ENCODE measurements at places on chromosomes 5 and 9.

DNA sequence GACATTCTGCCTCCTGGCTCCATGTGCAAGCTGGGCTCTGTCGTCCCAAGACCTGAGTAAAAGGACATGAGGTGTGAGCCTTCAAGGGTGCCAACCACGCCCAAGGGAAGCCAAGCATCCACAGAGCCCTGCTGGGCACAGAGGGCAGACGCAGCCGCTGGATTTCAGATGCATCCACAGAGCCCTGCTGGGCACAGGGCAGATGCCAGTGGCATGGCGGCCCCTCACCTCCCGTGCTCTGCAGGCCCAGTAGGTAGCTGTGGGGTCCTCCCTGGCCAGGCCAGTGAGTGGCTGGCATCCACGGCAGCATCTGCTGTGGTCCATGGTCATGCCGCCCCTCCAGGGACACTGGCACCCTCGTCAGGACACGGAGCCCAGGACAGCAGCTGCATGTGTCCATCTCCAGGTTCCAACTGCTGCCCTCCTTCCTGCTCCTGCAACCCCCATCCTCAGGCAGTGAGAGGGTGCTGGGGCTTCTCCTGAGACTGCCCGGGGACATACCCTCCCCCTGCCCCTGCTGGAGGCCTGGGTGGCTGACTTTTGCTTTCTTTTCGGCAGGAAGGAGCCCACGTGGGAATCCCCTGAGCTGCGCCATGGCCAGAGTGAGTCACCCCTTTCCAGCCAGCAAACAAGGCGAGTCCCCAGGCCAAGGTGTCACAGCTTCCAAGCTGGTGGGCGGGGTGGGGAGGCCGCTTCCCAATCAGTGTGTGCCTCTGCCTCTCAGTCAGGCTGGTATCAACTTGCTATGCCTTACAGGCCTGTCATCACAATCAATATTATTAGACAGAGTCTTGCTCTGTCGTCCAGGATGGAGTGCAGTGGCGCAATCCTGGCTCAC, 4.0 kb upstream of the TRAF2 start:
- no peak for DNase-seq

DNA sequence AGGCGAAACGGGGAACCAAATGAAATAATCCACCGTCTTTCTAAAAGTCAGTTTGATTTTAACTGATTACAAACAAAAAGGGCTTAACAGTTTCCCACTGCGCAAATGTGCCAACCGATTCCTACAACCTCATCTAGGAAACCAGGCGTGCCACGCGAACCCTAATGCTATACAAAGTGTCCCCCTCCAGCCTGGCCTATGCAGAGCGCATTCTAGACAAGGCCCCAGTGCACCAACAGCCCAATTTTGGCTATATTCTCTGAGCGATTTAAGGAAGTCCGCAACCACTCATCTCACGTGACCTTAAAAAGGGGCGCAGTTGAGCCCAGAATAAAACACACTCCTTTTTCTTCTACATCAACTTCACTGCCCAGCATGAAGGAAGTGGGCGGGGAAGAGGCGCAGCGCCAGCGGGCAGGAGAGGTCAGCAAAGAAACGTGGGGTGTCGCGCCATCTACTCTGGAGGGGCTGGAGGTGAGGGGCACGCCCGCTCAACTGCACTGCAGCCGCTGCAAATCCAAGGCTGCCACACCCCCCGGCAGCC, 779 bp downstream of the FAM13B start:
- DNase-seq, result no peak

- peak; percentile 15 for DNase-seq
Observed at GRCh38 chr5:25544652-25545249, 900.0 kb upstream of the CDH10 start.

DNA sequence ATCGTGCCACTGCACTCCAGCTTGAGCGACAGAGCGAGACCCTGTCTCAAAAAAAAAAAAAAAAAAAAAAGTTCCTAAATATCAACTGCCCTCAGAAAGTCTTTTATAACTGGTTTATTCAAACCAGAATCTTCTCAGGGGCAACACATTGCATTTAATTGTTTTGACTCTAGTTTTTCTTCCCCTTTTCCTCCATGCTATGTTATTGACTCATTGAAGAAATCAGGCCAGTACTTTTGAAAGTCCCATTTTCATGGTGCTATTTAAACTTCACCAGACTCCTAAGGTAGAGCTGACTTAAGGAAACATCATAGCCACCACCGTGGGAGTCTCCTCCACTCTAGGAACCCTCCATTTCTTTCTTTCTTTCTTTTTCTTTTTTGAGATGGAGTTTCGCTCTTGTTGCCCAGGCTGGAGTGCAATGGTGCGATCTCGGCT, 83.1 kb upstream of the IL6ST start:
- no peak for DNase-seq

- no peak for DNase-seq
Observed at GRCh38 chr5:154071799-154072413, 33.1 kb downstream of the MFAP3 start.

DNA sequence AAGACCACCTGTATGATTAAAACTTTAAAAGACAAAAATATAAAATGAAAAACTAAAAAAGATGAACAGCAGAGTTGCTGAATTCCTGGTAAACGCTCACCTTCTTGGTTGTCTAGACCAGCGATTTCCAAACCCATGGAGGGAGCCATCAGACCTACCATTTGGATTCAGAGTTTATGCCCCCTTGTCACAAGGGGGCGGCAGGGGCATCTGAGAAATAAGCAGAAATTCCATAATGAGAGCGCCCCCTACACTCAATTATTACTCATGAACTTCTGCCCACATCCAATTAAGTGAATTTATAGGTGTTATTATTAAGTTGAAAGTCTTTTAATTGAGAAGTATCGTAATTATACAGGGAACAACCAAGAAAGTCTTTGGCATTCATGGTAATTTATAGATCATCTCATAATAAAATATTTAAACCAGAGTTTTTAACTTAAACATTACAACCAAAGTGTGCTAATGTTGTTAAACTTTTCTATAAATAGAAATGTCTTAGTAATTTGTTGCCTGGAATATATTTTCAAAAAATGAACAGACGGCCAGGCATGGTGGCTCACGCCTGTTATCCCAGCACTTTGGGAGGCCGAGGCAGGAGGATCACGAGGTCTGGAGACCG, 35.2 kb upstream of the SPATA31C2 start:
- DNase-seq, result peak; percentile 33

DNA sequence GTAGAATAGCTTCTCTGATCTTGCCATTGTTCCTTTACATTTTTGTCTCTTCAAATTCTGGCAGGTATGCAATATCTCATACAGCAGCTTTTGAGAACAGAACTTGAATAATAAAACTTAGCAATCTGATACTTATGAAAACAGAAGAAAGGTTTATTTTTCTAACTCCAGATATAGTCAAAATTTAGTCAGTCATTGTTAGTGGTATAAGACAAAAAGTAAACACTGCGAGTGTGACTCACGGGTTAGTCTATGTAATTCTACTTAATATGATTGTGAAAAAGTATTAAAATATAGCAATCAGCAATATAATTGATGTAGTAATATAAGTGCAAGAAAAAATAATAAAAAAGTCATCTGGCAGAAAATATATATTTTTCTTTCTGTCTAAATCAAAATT, 910.4 kb downstream of the DNAH5 start:
- no peak for DNase-seq

DNA sequence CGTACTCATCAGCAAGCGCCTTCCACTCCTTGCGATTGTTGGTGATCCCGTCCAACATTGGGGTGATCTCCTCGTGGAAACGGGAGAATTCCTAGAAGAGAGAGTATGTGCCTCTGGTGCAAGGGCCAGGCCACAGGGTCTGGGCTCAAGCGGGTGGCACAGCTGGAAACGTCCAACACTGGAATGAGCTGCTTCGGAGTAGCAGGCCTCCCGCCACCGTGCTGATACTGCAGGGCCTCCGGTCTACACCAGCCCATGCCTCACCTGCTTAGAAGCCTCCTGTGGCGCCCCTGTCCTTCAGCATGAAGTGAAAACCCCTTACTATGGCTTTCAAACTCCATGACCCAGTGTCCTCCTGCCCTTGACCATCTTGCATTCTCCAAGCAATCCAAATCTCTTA, 81.4 kb downstream of the PDE6A start:
- DNase-seq, result no peak

DNA sequence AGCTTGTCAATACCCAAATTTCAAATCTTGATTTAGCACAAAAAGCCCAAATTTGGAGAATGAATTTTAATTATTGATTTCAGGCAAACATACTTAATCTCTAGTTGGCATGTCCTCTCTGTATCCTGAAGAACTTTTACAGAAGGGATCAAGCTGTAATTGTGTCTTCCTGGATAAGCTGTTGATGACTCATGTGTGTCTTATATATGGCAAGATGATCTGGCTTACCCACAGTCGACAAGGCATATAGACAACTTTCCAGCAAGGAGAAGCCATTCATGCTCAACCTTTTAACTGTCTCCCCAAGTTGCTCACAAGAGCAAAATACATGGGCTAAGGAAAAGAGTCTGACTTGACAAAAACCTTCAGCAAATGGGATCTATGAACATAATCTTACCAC, 112.5 kb upstream of the SLCO6A1 start:
- no peak for DNase-seq

DNA sequence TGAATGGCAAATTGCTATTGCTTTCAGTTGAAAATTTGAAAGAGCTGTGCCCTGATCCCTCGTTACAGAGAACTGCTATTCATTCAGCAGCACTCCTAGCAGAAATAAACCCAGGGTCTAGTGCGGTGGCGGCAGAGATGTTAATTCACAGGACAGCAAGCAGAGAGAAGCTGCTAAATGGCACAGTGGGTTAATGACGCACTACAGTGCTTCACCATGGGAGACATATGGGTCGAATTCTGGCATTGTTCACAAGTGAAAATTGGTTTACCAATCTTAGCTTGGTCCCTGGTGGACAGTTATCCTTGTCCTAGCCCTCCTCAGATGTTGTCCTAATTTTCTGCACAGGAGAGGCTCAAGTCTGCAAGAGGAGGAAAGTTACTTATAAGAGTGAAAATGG, 807.4 kb downstream of the TLE1 start:
- DNase-seq, result no peak

- DNase-seq, result no peak
Observed at GRCh38 chr9:136306211-136307208, 2.6 kb upstream of the CCDC187 start.

- peak; percentile 6 for DNase-seq
Observed at GRCh38 chr9:20508242-20508641, 114.1 kb downstream of the MLLT3 start.

DNA sequence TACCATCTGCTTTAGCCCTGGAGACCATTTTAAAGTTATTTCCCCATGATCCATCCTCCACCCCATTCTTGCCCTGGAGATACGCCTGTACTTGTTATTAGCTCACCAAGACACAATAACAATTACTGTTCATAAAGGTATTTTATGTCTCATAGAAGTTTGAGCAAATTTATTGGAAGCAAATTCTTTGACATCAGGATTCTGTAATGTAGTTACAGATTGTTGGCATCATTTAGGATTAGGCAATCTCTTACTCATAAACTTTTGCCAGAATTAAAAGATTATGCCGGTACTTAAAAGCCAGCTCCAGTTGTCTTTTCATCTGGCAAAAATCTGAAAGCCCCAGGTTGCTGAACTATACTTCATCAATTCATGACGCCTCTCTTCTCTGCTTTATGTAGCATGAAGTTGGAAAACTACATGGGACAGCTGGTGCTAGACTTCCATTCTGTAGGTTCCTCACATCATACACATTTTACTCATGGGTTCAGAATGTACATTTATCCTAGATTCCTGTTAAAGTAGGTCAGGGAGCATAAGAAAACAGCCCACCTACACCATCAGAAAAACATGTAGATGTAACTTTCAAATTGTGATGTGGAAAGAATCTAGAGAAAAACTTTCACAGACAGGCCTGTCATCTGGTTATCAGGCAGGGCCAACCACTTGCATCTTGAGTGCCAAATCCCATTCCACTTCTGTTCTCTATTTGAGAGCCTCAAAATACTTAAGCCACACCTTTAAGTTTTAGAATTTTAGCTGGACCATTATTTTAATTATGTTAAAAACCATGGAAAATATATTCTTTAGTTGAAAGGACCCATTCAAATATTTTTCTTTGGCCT, 14.0 kb downstream of the ATP10B start:
- no peak for DNase-seq

GRCh38 chr9:72583370-72583769, 62.0 kb downstream of the TMC1 start:
- DNase-seq, result no peak

DNA sequence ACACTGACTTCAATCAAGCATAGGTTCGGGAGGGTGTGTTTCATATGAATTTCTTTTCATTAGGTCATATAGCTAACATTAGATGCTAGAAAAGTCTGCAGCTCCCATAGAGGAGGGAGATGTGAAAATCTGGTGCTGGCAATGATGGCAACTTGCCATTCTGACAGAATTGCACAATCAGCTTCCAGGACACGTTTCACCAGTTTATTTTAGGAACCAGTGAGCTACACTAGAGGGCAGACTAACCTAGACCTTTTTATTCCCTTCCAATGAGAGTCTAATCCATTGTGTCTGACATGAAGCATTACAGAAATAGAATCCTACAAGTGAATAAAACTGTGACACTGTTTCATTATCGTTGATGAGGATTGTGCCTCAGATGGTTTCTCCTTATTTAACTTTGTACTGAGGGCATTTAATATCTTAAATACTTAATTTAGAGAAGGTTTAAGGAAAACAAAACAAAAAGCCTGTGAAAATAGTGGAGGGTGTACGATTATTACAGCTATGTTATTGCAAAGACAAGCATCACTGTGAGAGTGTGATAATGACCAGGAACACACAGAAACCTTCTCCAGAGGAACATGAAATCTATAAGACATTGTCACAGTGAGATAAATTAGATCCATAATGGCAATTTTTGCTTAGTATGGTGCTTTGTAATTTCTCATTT, 363.3 kb upstream of the RPS23 start:
- DNase-seq, result peak; percentile 12

DNA sequence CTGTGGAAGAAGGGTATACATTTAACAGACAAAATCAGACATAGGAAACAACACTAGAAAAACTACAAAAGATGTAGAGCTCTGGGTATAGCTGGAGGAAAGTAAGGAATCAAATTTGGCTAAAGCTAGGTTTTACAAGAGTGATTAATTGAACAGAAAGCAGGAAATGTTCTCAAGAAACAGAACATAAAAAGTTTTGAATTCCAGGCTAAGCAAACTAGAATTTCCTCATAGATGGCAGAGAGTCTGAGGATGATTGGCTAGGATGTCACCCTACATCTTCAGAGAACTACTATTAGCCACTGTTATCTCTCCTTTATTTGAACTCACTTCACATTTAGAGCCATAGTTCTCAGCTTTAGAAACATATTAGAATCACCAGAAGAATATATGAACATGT, 502.1 kb upstream of the PAPPA start:
- no peak for DNase-seq

DNA sequence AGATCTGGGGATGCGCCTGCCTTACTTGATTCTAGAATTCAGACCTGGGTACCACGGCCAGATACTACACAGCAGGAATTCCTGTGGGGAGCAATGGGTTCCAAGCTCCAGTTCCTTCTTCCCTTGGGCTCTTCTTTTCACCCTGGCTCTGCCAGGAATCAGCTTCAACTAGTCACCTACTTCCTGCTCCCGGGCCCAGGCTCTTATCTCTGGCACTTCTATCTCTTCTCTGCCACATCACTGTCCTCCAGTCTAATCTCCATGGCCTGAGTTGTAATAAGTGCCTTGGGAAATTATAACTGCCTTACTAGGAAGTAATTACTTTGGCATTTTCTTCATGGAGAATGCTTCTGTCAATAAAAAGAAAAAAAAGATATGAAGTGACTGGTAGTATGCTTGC, 26.2 kb upstream of the SERINC5 start:
- peak; percentile 4 for DNase-seq
